ENCODE measurements at places on chromosomes 7 and 10.

DNA sequence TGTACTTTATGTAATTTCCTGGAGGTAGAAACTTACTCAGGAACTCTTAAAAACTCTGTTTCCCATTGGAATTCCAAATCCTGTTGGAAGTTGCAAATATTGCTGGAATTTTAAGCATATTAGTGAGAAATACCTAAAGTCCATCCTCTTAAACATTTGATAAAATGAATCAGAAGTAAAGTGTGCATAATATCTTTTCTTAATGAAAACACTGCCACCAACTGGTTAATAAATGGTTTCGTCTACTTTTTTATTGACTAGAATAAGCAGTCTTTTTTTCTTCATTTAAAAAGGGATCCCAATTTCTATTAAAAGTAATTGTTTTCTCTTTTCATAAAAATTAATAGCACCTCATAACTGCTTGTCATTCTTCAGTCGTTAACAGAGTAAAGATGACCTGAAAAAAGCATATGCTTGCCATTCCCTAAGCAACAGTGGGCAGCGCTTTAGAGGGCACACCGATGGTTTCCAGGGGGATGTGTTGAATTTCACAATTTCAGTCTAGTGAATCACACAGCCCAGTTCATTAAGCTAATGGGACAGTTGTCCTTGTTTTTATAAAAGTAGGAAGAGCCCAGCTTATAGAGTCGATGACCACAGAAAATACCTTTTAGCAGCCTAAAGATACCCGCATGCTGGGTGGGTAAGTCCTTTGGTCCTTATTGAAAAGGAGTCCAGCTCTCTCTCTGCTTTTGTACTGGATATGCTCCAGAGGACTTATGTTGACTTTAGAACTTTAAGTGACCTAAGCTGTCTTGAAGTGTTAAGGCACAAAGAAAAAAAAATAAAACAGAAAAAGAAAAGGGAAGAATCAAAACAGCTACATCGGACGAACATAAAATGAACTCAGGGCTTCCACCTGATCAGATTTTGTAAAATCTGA lies 28.5 kb downstream of the NPS start:
- DNase-seq: no peak

- DNase-seq: no peak
Observed at GRCh38 chr10:103040418-103040817, 122.3 kb downstream of the CNNM2 start.

- no peak for DNase-seq
Observed at GRCh38 chr10:59876695-59877094, 29.7 kb downstream of the CCDC6 start.

DNA sequence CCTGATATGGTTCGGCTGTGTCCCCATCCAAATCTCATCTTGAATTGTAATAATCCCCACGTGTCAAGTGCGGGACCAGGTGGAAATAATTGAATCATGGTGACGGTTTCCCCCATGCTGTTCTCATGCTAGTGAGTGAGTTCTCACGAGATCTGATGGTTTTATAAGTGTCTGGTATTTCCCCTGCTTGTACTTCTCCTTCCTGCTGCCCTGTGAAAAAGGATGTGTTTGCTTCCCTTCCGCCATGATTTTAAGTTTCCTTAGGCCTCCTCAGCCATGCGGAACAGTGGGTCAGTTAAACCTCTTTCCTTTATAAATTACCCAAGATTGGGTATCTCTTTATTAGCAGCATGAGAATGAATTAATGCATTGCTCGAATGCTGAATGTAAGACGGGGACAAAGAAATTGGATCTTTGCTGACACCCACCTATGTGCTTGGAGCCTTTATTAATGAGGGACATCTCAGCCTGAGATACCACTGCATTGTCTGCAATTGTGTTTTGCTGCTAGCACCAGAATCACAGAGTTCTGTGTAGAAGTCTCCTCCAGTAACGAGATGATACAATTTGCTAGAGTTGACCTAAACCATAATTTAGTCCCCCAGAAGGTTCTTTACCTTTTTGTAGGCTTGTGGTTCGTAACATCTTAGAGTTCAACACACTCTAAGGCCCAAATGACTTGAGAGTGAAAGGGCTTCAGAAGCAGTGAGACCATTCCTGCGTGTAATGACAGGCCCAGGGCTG lies 28.6 kb downstream of the SLC35B4 start:
- no peak for DNase-seq

GRCh38 chr10:108631332-108631731 lies 1292.0 kb downstream of the XPNPEP1 start:
- peak; percentile 13 for DNase-seq

DNA sequence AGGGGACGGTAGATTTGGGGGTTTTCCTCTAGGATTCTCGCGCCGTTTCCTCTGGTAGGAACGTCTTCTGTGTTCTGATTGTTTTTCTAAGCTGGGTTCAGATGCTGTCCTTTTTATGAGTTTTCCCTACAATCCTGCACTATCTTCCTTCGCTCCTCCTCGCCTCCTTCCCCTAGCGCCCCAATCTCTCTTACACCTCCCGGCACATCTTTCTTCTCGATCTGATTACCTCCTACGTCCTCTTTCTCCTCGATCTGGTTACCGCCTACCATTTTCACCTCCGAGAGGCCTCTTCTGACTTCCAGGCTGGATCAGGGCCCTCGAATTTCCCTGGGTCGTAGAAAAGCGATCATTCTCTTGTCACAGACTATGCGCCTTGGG lies 413 bp downstream of the BUD31 start:
- DNase-seq: no peak

DNA sequence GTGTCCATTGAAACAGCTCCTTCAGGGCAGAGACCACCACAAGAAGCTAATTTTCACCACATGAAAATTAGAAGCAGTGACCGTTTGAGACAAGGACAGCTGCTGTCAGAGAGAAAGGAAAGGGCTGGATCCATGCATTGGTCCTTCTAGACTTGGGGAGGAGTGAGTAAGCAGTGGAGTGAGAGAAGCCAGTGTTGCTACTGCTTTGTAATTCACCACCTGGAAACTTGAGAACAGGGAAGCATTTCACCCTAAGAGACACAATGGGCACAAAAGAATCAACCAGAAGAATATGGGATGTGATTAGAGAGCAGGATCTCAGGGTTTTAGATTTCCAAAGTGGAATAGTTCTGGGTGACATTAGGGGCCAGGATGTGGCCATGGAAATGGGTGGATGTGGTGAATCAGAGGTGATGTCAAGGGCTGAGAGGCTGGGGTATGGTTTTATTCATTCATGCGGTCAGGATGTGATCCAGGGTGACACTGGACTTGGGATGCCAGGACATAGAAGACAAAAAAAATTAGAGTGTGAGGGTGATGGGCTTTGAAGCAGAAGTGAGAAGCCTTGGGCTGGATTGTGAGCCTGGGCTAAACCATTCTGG lies 61.6 kb downstream of the DENND11 start:
- no peak for DNase-seq

- DNase-seq: no peak
Observed at GRCh38 chr7:86991093-86991769, 68.2 kb downstream of the ELAPOR2 start.

DNA sequence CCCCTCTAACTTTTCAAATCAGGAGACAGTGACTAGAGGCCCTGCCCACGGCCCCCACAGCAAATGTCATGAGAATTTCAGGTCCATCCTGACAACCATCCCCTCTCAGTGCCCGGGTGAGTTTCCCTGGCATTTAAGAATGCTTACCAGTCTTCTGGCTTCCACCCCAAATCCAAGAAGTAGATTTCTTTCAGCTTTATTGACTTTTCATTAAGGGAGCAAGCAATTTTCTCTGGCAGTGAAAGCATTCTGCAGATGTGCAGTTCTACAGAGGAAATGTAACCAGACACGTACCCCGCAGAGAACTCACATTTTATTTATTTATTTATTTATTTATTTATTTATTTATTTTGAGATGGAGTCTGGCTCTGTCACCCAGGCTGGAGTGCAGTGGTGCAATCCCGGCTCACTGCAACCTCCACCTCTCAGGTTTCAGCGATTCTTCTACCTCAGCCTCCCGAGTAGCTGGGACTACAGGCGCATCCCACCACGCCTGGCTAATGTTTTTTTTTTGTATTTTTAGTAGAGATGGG lies 120.9 kb upstream of the KCTD7 start:
- DNase-seq: no peak
